ENCODE measurements at places on chromosomes 2 and 18.

GRCh38 chr18:52766002-52766545 is 426.1 kb downstream of the DCC start:
- DNase-seq, result no peak

GRCh38 chr18:10044054-10044453 is 130.2 kb downstream of the VAPA start:
- DNase-seq, result no peak

DNA sequence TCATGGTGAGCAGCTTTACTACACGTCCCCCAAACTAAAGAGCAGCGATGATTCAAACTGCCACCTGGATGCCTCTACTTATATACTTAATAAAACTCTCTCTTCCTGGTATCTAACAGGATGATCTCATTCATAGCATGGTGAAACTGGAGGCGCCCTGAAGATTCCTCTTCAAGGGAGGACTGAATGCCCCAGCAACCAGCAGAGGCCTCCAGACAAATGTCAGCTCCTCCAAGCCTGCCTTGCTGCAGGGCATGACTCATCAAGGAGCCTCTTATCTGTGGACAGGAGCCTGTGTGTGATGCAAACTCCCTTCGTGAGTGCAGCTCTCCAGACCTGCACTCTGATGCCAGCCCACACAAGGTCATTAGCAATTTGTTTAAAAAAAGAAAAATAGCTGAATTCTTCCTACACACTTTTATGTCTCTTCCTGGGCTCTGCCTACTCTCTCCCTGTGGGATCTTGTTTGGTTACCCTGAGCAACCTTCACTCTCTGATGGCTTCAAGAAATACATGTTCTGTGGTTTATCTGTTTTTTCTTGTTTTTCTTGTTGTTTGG is 30.2 kb downstream of the LONRF2 start:
- DNase-seq, result peak; percentile 90

DNA sequence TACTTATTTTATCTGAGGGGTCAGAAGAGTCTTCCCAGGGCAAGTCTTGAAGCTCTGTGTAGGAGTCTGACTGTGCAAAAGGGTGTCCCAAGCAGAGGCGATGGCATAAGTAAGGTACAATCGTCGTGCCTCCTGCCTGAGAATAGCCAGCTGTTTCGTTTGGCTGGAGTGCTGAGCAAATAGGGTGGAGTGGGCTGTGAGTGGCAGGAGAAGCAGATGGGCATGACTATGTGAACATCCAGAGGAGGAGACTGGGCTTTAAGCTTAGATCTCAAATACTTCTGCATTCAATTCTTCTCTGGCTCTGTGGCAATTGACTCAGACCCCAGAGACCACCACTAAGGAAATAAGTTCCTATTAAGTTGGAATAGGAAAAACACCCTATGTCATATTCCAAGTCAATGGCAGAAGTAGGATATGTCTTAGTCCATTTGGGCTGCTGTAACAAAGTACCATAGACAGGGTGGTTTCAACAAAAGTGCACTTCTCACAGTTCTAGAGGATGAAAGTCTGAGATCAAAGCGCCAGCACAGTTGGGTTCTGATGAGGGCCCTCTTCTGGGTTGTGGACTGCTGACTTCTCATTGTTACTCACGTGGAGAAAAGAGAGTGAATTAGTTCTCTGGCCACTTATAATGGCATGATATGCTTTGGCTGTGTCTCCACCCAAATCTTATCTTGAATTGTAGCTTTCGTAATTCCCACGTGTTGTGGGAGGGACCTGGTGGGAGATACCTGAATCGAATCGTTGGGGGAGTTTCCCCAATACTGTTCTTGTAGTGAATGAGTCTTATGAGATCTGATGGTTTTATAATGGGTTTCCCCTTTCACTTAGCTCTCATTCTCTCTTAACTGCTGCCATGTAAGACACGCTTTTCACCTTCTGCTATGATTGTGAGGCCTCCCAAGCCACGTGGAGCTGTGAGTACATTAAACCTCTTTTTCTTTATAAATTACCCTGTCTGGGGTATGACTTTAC is 120.2 kb downstream of the LPIN1 start:
- no peak for DNase-seq

GRCh38 chr2:196927376-196928225 is 1.1 kb upstream of the PGAP1 start:
- DNase-seq, result no peak

- DNase-seq, result no peak
These were observed 65.9 kb downstream of the TMEM247 start for GRCh38 chr2:46545015-46545839.

DNA sequence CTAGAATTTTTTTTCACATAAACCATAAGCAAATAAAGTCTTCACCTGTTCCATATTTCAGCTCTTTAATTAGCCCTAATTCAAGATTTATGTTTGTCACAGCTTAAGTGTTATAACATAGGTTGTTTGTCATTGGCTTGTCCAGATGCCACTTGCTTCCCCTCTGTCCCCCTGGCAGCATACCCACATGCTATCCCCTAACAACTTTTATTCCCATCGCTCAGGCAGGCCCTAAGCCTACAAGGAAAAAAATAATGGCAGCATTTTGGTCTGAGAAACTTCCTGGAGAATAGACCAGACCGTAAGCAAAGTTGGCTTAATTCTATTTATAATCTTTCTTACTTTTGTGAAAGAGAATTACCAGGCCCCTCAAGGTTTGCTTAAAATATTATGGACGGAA is 173.9 kb downstream of the DNAH6 start:
- no peak for DNase-seq

DNA sequence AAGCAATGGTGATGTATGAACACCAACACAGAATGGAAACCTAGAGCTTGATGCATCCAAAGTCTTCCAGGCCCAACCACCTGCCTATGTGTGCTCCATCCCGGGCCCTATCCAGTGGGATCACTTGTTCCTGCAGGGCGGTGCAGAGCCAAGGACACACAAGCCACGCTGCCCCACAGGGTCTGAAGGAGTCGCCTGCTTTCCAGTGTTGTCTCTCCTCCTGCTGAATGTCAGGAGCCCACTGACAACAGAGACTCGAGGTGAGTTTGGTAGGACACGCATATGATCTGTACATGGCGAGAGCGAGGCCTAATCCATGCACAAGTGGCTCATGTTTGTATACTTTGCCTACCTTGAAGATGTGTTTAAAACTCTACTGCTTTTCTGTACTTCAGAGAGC is 70.9 kb upstream of the FHL2 start:
- DNase-seq, result no peak

GRCh38 chr2:67083951-67084350 is 313.2 kb upstream of the ETAA1 start:
- no peak for DNase-seq

GRCh38 chr18:58542426-58543159 is 86.3 kb downstream of the ALPK2 start:
- no peak for DNase-seq

DNA sequence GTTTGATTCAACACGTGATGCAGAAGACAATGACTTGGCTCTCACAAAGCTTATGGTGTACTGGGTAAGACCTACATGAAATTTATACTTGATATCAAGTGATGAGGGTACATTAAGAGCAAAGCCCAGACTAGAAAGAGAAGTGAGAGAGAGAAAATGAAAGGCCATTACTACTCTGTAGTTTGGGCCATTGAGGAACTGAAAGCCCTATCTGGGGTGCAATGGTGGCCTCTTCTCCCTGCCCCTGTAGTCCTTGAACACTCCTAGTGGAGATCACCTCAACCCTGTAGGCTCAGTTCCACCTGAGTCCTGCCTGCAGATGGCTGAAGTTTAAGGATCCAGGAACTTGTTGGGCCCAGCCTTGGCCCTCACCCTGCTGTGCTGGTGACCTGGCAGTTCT is 569.8 kb upstream of the MEX3C start:
- no peak for DNase-seq

DNA sequence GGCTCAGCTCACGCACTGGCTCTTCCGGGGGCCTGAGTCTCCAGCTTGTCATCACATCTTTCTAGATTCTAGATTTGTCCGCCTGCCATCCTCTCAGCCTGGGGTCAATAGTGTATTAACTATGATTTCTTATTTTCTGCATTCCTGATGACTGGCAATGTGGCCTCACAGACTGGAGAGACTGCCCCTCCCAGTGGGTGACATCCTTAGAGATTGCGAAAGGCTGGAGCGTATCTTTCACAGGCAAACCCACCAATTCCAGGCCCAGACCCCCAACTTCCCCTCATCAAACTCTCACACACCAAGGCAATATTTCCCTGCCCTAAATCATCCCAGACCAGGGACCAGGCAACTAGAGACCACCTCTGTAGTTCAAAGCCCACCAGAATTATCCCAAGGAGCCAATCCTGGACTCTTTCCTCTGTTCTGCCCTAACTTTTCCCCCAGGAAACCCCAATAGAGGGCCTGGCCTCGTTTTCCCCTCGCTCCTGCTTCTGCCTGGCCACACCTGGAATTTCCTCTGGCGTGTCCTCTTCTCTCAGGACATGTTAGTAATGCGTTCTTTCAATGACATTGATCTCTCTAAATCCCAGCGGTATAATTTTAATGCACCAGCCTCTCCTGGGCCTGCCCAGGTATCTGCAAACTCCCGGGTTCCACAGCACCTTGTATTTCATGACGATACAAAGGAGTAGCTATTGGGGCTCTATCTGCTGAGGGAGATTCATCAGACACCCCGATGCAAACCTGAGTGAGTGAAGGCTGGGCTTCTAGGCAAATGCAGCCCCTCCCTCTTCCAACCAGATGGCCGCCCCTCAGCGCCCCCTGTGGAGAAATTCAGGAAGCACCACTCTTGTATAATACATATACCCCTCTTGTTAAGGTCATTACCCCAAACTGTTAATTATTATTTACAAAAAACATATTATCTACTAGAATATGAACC is 2.4 kb upstream of the KCNF1 start:
- peak; percentile 35 for DNase-seq

- DNase-seq, result no peak
These were observed 152.0 kb downstream of the GALNT14 start for GRCh38 chr2:30986231-30986580.

GRCh38 chr2:130388221-130388907 is 32.5 kb downstream of the PTPN18 start:
- no peak for DNase-seq

- no peak for DNase-seq
These were observed 101.0 kb downstream of the HS6ST1 start for GRCh38 chr2:128217671-128218070.

DNA sequence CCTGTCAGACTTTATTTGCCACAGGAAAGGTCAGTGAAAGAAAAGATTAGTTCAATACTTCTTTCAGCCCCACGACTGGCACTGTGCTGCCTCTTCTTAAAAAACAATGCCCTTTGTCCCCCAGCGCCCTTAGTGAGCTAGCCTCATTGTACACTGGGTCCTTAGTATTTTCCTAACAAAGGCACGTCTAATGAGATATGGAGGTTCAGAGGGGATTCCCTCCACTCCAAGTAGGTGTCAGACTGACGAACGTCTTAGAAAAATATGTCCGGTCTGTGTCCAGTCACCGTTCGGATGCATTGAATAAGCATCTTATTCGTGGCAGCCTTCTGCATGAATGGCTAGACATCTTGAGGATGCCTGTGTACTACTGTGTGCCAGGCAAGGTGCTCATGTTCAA is 1.1 kb downstream of the FECH start:
- DNase-seq, result no peak

- DNase-seq, result no peak
These were observed 3.6 kb upstream of the TSPYL6 start for GRCh38 chr2:54259413-54260240.

GRCh38 chr18:40652321-40652720 is 1302.7 kb upstream of the PIK3C3 start:
- no peak for DNase-seq

DNA sequence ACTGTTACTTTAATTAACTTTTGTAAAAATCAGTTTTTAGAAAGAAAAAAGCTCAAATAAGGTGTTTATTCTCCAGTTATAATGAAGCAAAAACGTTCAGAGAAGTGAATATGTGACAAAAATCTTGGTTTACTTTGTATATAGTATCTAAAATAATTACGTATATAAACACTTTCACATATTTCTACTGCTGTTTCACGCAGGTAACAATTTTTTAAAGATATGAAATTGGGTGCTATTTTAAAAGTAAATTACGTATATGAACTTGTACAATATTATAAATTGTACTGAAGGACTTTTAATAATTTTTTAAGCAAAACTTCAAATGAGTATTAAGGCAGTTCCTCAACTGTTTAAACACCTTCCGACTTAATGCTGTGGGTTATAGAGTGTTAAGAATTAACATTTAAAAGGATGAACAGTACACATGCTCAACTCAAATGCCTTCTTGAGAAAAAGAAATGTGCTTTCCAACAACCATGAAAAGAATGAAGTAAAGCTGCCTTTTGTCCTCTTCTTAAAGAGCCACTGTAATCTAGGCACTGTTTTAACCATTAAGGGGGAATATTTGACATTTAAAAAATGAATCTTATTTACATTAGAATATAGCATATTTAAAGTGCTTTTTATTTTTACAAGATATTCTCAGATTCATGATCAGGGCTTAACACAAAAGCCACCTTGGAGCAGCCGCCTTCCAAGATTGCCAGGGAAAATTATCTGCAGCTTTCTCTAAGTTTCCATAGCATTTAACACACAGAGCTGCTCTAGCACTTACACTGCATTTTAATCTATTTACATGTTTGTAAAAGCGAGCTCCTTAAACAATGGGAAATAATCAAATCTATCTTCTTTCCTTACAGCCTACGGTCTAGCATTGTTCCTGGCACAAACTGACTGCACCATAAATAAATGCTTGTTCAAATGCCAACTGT is 56.5 kb upstream of the CDKL4 start:
- no peak for DNase-seq

DNA sequence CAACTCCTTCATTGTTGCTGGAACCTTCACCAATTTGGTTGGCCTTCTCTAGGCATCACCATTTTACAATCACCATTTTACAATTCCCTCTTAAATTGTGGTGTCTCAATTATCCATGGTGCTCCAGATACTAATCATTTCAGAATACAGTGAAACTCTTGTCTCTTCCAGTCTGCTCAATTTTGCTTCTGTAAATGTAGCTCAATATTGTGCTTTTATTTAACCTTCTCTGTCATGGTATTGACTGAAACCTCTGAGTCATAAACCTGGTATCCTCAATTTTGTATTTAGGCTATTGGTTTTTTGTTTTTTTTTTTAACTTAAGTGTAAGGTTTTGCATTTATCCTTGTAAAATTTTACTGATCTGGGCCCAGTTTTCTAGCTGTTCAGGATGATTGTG is 16.1 kb downstream of the STRADB start:
- DNase-seq, result no peak

- no peak for DNase-seq
These were observed 103.9 kb downstream of the CCBE1 start for GRCh38 chr18:59593291-59593717.

GRCh38 chr2:96694816-96695455 is 44.9 kb downstream of the LMAN2L start:
- no peak for DNase-seq
